ENCODE measurements at places on chromosomes 7 and 10.

GRCh38 chr7:2210551-2211258, 22.0 kb downstream of the MAD1L1 start:
- no peak for DNase-seq

GRCh38 chr10:130990486-130990885, 321.0 kb downstream of the TCERG1L start:
- DNase-seq, result no peak

- DNase-seq, result no peak
These were observed 71.1 kb downstream of the ATAD1 start for GRCh38 chr10:87746911-87747310.

GRCh38 chr10:36943544-36943943, 181.9 kb upstream of the ANKRD30A start:
- DNase-seq, result no peak

GRCh38 chr10:3801558-3802192, 16.7 kb upstream of the KLF6 start:
- no peak for DNase-seq

- no peak for DNase-seq
These were observed 240.9 kb upstream of the GRB10 start for GRCh38 chr7:51023547-51023946.

GRCh38 chr7:134364619-134365037, 47.9 kb upstream of the SLC35B4 start:
- DNase-seq, result peak; percentile 7

DNA sequence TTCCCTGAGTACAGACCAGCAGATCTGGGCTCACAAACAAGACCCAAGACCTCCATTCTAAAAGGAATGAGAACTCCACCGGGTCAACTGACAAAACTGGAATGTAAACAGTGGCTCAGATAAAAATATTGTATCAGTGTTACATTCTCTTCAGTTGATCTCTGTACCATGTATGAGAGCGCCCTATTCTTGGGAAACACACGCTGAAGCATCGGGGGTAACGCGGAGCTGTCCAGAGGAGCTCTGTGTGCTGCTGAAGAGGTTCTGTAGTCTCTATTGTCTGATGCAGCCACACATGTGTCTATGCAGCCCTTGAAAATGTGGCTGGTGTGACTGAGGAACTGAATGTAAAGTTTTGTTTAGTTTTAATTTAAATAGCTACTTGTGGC, 39.7 kb downstream of the HIPK2 start:
- DNase-seq, result peak; percentile 72

DNA sequence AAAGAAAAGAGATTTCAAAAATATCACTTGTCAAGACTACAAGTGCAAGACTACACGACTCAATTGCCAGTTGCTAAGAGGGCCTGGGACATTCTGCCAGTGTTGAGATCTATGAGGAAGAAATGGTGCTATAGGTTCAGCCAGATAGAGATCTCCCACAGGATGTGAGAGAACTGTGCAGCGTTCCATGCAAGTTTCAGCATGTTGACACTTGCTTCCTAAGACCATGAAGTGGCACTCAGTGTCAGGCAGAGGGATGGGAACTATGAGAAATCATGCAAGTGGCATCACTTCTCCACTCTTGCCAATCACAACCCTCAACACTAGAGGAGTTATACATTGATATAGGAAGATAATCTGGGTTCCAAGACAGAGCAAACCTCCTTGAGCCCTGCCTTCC, 210.3 kb downstream of the CHRM2 start:
- DNase-seq, result no peak

- DNase-seq, result peak; percentile 99
These were observed 97.5 kb downstream of the FAM53B start for GRCh38 chr10:124646483-124647352.

- peak; percentile 68 for DNase-seq
These were observed 33.2 kb downstream of the NRF1 start for GRCh38 chr7:129644634-129645230.

DNA sequence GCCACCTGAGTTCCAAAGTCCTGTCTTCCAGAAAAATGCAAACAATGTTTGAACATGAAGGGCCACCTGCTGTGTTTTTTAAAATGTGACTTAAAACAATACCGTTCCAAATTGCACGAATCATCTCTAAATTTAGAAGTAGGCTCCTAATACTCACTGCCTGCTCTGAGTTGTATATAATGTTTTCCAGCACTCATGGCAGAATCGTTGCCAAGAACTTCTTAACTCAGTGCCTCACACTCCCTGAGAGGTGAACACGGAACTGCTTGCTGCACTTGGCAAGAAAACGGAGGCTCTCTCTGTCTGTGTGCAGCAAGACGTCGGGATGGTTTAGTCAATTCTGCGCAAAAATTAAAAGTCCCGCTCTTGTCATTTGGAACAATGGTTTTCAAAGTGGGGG, 757.3 kb upstream of the AUTS2 start:
- no peak for DNase-seq

DNA sequence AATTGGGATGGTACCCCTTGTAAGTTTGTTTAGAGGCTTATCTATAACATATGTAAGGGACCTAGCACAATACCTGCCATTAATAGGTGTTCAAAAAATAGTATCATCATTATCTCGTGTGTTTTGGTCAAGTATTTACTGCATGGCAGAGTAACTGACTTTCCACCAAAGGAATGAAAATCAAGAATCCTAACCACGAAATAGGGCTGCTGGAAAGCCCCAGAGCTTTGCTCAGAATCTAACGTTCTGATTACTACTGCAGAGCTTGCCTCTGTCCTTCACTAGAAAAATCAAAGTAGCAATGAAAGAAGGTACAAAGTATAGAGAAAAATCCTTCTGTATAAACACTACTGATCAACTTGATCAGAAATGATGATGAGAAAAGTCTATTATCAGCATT, 34.9 kb downstream of the DCLRE1C start:
- DNase-seq, result no peak

DNA sequence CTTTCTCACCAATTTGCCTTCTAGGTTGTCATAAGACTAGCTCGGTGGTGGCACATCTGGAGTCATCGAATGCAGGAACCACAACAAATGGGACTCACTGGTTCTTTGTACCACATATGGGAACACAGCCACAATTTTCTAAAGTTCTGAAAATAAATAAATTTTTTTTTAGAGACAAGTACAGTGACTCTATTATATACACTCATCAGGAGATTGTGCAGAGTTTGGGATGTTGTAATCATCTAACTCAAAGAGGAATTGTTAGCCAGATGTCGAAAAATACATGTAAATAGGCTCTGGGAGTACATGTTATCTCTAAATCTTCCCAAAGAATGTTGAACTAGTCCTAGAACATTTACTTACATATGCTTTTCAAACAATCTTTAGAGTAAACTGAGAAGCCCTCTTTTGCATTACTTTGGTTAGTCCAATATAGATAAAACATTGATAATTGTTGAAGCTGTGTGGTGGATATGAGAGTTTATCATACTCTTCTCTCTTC, 19.6 kb upstream of the SEPTIN7 start:
- DNase-seq, result peak; percentile 97

DNA sequence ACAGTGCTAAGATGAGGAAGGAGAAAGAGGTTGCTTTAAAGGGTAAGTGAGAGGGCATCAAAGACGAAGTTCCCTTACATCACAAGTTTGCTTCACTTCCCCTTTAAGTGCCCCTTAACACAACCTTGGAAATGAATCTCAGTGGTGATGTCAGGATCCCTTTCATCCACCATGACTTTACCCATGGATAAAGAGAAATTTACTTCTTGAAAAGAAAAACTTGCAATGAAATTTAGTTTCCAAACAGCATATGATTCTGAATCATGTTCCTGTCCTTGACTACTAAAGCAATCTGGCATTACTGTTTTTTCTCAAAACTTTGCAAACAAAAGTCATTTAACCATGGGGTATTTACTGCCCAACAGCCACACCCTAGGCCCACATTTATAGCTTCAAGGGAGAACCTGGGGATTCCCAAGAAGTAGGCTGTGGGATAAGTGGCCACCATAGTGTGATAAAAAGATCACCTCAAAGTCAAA, 135.9 kb downstream of the ITGB8 start:
- no peak for DNase-seq

DNA sequence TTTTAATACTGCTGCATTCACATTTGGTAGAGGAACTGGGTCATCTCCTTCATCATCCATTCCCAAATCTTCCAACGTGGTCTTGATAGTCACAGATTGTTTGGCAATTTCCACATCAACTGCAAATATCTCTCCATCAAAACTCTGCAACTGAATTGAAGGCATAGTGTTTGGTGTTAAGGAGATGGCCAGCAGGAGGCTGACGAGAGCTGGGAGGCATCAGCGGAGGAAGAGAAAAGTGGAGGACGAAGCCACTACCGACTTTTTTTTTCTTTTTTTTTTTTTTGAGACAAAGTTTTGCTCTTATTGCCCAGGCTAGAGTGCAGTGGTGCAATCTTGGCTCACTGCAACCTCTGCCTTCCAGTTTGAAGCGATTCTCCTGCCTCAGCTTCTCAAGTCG, 205.0 kb upstream of the KCTD7 start:
- no peak for DNase-seq

- DNase-seq, result peak; percentile 45
These were observed 26.7 kb downstream of the ERCC6 start for GRCh38 chr10:49512121-49512809.

DNA sequence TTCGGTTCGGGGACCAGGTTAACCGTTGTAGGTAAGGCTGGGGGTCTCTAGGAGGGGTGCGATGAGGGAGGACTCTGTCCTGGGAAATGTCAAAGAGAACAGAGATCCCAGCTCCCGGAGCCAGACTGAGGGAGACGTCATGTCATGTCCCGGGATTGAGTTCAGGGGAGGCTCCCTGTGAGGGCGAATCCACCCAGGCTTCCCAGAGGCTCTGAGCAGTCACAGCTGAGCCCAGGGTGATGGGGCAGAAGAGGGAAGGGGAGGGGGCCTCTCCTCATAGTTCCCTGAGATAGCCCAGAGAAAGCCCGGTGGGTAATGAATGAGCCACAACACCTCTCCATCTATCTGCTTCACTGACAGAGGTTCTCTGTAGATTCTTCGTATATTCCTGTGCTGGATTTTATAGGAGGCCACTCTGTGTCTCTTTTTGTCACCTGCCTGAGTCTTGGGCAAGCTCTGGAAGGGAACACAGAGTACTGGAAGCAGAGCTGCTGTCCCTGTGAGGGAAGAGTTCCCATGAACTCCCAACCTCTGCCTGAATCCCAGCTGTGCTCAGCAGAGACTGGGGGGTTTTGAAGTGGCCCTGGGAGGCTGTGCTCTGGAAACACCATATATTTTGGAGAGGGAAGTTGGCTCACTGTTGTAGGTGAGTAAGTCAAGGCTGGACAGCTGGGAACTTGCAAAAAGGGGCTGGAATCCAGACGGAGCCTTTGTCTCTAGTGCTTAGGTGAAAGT, 16.4 kb downstream of the PRSS2 start:
- DNase-seq, result no peak

GRCh38 chr10:78550716-78551115, 517.1 kb downstream of the RPS24 start:
- no peak for DNase-seq

DNA sequence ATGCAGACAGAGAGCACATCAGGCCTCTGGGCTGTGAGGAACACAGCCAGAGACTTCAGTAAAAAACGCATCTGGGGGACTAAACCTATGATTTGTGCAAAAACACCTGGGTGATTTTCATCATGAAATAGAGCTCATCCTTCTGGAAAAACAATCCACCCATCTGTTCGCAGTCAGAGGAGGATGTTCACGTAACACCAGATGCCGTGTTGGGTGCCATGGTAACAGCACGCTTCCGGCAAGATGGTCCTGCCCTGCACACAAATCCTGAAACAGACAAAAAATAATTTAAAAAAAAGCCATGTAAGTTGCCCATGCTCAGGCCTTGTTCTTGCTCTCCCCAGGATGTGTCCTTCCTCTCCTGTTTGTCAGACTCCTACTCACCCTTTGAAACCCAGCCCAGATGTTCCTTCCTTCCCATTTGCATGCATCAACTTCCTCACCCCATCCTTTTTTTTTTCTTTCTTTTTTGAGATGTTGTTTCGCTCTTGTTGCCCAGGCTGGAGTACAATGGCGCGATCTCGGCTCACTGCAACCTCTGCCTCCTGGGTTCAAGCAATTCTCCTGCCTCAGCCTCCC, 28.3 kb upstream of the GNA12 start:
- DNase-seq, result no peak

DNA sequence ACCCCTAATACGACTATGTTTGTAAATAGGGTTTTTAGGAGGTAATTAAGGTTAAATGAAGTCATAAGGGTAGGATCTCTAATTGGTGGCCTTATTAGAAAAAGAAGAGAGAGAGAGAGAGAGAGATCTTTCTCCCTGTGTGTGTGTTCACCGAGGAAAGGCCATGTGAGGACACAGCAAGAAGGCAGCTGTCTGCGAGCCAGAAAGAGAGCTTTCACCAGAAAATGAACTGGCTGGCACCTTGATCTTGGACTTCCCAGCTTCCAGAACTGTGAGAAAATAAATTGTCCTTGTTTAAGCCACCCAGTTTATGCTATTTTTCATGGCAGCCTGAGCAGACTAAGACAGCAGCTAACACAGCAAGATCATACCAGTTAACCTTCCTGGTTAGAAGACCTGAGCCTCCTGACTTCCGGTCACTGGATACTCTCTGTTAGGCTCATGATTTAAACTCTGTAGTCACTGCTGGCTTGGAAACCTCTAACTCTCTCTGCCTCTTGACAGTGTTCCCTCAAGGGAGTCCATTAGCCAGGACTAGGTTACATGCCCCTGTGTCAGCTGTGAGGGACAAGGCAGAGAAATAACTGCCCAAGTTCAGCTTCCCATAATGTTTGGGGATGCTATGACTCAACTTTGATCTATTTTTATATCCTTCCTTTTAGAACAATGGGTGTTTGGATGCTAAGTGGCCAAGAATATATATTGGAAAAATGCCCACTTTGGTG, 102.3 kb downstream of the DYNC1I1 start:
- DNase-seq, result no peak

DNA sequence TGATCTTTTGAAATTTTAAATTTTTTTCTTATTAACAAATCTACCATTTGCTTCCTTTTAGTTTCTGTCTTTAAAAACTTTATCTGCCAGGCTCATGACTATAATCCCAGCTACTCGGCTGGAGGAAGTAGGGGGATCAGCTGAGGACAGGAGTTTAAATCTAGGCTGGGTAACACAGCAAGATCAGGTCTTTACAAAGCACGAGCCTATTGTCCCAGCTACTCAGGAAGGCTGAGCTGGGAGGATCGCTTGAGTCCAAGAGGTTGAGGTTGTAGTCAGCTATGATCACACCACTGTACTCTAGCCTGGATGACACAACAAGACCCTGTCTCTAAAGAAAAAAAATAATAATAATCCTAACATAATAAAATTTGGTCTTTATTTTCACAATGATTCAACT, 17.5 kb downstream of the DPY19L1 start:
- DNase-seq, result no peak

- no peak for DNase-seq
These were observed 64.6 kb downstream of the HERC4 start for GRCh38 chr10:68010426-68010940.

GRCh38 chr7:139055674-139056073, 19.8 kb upstream of the ZC3HAV1L start:
- no peak for DNase-seq

- DNase-seq, result no peak
These were observed 26.2 kb upstream of the SLF2 start for GRCh38 chr10:100886521-100886920.

DNA sequence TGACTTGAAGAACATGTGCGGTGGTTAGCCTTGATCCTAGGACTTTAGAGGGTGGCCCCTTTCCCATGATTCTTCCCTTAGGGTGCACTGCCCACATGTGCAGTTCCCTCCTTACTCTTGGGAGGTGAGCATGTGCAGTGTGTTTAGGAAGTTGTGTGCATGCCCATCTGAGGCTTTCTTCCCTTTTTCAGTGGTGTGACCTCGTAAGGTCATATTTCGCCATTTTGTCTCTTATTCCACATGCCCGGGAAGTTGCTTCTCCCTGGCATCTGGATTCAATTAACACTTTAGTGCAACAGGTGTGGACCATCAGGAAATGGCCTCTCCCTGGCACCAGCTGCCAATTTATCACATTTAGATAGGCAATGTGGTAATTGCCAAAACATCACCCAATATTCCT, 380.6 kb upstream of the VSTM2A start:
- DNase-seq, result no peak
